Hematopoietic multipotent progenitor cell treated with erythropoietin and hydrocortisone succinate and interleukin-3 and kit ligand, for 17 days (in vitro differentiated cells): ENCODE measurements at places on chromosomes 11 and 22.

DNA sequence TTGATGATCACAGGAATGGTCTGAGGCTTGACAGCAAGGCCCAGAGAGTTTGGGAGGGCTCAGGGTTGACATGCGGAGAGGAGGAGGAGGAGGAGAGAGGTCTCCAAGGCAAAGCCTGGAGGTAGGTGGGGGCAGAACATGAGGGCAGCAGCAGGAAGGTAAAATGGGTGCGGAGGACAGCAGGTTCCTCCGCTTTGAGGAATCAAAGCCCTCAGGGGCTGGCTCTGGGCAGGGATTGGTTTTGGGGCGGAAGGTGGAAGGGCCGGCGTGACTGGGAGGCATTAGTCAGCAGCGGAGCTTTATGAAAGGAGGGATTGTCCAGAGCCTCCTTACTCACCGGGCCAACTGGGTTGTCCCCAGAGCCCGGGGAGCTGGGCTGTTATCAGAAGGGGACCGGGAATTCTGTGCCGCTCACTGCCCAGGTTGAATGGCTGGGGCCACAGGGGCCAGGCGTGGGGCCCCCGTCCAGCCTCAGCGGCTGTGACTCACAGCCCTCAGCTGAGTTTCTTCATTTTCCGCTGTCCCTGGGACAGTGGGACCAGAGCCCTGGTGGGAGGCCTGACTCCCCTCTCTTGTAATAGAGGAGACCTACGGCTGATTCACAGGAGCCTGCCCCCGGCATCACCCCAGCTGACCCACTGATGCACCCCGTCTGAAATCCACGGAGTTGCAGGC is 36.2 kb downstream of the LIF start:
- DNase-seq: no peak

DNA sequence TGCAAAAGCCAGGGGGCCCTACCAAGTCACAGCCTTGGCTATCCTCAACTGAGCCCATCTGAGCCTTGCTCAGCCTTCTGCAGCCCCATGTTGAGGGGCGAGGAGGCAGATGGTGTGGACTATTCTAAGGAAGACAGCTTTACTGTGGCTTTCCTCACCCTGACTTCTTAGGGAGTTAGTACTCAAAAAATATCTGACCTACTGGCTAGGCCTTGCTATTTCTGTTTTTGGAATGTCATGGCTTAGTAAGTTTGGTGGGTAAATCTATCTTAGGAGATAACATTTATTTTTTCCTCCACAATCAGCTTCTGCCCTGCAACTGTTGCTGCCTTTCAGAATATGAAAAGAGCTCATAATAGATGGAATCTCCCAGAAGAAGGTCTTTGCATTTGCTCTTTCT is 80.9 kb downstream of the LDLRAD3 start:
- no peak for DNase-seq

DNA sequence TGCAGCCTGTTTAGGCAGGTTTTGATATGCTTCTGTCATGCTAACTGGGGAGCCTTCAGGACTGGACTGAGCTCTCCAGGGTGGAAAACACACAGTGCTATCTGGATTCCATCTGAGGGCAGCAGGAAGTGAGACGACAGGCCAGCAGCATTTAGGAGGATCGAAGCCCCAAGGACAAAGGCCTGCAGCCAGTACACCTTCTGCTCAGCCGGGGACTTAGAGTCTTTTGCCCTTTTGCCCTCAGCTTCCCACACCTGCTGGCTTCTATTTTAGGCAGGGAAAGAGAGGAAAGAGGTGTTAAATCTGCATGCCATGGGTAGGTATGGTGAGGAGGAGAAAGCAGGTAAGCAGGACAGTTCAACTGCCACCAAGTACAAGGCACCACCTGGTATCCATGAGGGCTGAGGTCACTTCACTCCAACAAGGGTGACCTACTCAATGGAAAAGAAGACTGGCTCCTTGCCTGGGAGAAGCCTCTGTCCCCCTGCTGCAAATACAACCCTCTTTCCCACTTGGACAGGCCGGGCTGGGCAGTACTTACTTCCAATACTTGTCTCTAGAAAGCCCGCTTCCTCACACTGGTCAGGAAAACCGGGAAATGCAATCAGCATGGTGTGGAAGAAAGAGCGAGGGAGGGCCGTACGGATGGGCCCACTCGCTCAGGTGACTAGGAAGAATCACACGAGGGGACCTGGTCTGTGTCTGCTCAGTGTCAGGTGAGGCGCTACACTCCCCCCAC is 12.3 kb downstream of the LARGE2 start:
- no peak for DNase-seq

DNA sequence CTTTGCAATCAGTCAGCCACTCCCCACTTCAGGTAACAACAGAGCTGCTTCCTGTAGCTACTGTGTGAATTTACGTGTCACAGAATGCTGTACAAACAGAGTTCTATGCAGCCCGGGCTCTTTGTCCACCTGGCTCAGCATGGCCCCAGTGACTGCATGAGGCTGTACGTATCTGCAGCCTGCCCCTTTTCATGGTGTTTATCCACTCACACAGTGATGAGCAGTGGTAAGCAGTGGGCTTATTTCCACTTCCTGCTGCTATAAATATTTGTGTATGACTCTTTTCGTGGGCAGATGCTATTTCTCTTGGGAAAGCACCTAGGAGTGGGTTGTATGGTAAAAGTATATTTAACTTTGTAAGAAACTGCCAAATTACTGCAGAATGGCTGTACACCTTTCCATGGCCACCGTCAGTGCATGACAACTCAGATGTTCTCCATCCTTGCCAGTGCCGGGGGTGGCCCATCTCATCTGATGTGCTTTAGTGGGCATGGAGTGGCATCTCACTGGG is 43.3 kb downstream of the MYEOV start:
- no peak for DNase-seq

DNA sequence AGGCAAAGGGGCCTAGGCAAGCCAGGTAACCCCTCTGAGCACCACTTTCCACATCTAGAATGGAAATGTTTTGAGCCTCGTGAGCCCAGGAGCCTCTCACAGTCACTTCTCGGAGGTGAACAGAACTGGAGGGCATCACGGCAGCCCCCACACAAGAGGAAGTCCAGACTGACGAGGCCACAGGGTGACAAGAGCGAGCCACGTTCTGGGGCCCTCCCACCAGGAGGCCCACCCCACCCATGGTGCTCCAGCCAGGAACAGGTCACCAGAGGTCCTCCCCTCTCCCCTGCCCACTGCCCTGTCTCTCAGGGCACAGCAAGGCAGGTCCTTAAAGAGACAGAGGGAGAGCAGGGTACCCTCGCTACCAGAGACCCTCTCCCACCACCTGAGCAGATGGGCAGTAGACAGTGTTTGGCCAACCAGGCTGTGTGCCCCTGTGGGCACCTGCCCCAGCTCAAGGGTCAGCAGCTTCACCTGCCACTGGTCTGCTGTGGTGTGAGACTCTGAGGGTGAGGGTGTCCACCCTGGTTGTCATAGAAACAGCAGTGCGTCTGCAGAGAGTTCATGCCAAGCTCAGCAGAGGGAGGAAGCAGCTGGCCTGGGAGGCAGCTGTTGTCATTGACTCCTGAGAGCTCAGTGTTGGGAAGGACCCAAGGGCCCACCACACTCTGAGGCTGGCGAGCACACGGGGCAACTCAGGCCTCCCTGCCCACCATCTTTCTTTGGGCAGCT is 31.4 kb downstream of the RSPH14 start:
- no peak for DNase-seq

- DNase-seq: no peak
These were observed 52.5 kb downstream of the RRAS2 start for GRCh38 chr11:14306481-14306880.

DNA sequence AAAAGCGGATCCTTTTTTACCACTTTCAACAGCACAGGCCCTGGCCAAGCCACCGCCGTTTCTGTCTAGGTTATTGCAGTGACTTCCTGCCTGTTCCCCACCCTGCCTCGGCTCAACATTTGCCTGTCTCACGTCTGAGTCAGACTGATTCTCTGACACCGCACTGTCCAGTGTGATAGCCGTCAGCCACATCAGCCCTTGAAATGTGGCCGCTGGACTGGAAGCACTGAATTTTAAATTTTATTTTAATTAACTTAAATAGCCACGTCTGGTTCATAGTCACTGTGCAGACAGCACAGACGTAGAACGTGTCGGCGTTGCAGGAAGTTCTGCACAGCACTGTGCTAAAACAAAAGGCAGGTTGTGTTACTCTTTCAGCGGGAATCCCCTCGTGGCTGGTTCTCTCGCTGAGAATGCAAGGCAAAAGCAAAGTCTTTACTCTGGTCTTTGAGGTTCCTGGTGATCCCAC is 56.3 kb upstream of the ADSL start:
- DNase-seq: no peak

DNA sequence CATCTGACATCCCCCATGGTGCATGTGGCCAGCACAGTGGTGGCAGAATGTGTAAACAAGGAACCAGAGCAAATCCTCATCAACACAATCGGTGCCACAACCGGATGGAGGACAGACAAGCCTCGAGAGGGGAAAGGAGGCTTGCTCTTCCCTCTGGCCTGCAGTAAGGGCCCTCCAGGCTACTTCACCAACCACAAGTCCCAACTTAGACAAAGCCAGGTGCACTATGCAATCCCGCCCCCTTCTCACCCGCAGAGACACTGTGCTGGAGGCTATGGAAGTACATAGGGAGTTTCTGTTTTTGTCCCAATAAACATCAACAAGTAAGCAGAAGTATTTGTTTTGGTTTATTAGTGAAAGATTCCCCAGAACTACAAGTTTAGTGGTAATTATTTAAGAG is 54.3 kb downstream of the SPATA19 start:
- DNase-seq: no peak

DNA sequence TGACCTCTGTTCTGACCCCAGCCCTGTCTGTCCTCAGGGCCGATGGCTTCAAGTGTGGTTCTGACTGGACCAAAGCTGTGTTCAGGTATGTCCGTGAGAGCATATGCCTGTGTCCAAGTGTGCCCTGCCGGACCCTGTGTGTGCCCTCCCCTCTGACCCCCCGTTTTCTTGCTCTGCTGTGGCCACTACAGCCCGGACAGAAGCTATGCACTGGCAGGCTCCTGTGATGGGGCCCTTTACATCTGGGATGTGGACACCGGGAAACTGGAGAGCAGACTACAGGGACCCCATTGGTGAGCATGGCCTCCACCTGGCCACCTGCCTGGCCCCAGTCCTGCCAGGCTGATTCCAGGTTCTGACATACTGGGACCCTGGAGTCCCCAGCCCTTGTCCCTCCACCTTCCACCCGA is 14.5 kb downstream of the ATG16L2 start:
- DNase-seq: no peak

DNA sequence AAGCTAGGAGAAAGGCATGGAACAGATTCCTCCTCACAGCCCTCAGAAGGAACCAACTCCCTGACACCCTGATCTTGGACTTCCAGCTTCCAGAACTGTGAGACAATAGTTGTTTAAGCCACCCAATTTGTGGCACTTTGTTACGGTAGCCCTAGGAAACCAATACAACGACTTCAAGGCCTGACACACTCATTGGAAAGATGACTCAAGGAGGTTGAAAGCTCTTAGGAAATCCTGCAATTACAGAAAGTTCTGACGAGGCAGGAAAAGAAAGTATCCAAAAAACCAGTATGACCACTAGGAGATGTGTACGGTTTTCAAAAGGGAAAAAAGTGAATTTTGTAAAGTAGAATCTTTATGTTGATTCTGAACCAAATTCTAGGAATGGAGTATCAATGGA is 161.4 kb downstream of the SWAP70 start:
- DNase-seq: no peak

DNA sequence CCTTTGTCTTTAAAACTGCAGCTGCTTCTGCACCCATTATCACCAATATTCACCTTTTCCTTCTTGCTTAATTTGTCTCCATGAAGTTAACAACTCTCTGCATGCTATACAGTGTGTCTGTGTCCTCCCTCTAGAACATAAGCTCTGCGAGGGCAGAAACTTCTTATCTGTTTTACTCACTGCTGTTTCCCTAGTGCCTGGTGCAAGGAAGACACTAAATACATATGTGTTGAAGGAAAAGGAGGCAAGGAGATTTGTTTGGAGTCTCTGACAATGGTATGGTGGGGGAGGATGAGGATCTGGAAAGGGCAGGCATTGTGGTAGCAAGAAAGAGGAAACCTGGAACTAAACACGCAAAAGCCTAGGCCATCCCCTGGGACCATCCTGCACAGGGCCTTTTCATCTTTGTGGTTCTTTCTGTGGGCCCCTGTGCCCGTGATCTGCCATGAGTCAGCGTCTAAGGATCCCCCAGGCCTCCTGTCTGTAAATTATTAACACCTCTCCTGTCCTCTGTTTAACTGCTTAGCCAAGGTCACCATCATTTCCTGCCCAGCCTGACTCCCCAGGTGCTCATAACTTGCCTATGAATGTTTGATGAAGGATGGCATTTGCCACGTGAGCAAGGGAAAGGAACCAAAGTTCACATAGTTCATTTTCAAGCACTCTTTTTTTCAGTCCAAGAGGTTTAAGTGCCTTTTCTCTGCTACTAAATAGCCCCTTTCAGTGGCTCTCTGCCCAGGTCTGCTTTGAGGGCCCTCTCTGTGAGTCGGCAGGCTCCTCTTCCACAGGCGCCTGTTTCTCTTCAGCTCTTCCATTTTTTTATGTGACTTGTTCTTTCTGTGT is 131.1 kb downstream of the RASSF10 start:
- DNase-seq: no peak

DNA sequence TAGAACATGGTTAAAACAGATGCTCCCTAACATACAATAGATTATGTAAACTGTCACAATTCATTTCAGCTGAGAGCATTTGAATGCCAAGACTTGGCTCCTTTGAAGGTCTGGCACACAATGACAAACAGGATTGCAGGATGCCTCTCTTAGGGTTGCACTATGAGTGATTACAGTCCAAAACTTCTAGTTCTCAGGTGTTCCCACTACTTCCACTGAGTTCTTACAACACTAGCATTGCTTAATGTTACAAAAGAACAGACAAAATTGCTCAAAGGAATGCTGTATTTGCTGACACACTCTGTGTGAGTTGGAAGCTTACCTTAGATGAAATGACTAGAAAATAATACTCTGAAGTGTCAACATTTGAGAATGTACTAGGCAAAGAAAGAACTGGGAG is 2413.8 kb upstream of the RAG2 start:
- DNase-seq: no peak

GRCh38 chr22:44664149-44664548 is 37.9 kb upstream of the PRR5 start:
- DNase-seq: no peak

DNA sequence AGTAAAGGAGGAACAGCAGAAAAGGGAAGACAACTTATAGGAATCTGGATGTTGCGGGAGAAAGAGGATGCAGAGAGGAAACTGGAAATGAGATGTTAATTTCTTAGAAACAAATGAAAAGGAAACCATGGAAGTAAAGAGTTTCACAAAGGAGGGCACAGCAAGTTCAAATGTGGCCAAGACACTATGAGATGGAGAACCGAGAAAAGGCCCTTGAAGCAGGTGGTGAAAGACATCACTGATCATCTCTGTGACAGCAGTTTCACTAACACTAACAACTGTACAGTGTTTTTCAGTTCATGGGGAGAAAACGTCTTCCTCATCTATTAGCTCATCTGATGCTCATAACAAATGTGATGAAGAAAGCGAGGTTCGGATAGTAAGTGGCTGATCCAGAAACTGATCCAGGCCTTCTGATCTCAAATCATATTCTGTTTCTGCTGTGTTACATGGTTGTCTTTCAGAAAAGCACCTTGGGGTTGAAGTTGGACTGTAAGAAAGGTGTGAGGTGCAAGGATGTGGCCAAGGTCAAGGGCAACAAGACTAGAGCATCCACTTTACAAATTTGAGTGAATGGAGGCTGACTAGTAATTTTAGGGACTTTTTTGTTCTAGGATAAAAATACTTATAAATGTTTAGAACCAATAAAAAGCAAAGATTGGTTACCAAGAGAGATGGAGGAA is 492.1 kb upstream of the CADM1 start:
- no peak for DNase-seq

GRCh38 chr22:41499624-41500280 is 30.8 kb downstream of the ACO2 start:
- no peak for DNase-seq
